ENCODE measurements at places on chromosomes 12 and 14. TPM values are rescaled to one million over a fixed set of nuclear protein-coding genes. Genes with fewer than 3 reads are reported as not detected.

Gene SOAT2
- total RNA-seq: 0.15 TPM

Gene PPP4R4
- 0.03 TPM for total RNA-seq

Gene OR5AU1
- not detected for total RNA-seq

Gene TSHR
- not detected for total RNA-seq

Gene LTB4R2
- total RNA-seq: 16.5 TPM

Gene SYNDIG1L
- not detected for total RNA-seq

Gene NRXN3
- total RNA-seq: not detected

Gene CDKN3
- total RNA-seq: 31.5 TPM

Gene PMCH
- not detected for total RNA-seq

Gene HPD
- total RNA-seq: not detected

Gene BDKRB1
- not detected for total RNA-seq

Gene ALKBH1
- 4.2 TPM for total RNA-seq

Gene DLGAP5
- total RNA-seq: 14.1 TPM

Gene HNRNPA1
- total RNA-seq: 287 TPM

Gene TAS2R19
- 1.6 TPM for total RNA-seq

Gene TMEM179
- total RNA-seq: not detected

Gene NGB
- not detected for total RNA-seq

Gene XRCC3
- total RNA-seq: 84.5 TPM

Gene CLEC4A
- total RNA-seq: 0.64 TPM

Gene SLCO1C1
- not detected for total RNA-seq

Gene USP30
- total RNA-seq: 6.2 TPM

Gene GPR162
- total RNA-seq: not detected

Gene ACOT6
- not detected for total RNA-seq

Measured in HT-29 (cell line).